ENCODE measurements at places on chromosomes 12 and 14.
A peak's percentile ranks its signal among the peaks of the same experiment; 100 is the strongest.

- DNase-seq, result no peak
Observed at GRCh38 chr12:113587720-113588119, 116.0 kb upstream of the LHX5 start.

DNA sequence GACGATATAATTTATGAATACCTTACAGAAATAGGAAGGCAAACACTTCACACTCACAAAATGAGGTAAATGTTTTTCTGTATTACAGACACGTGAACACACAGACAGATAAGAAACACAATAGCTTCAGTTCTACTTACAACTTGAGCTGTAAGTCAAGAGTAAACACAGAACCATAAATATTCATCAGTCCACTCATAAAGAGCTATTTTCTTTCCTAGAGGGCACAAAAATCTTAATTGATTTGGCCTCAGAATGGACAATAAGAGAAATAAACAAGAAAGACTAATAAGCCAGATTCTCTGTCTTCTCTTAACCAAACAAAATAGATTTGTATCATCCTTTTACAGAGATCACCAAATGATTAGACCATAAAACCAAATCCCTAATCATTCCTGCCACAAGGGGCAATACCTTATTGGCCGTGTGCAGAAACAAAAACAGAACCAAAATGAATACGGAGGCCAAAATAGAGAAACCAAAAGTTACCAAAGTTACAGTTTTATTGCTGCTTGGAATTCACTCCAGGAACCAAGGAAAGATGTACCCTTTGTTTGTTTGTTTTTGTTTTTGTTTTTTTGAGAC is 38.1 kb upstream of the GARIN2 start:
- no peak for DNase-seq

DNA sequence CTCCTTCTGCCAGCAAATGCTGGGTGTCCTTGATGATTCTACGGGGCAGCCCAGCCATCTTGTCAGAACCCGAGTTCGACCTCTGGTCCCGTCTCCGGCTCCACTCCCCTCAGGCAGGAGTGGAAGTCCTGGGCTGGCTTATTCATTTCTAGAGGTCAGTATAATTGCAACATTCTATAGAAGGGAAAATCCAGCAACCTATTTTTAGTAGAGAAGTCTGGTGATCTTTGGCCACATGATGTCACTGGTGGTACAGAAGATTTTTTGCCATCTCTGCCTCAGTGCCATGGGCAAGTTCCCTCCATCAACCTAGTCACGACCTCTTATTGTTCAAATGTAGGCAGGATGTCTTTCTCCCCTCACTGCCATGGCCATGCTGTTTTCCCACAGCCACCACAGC is 22.4 kb downstream of the OR10G2 start:
- DNase-seq, result no peak

- peak; percentile 42 for DNase-seq
Observed at GRCh38 chr12:95547522-95548055, 3.7 kb downstream of the USP44 start.

- DNase-seq, result no peak
Observed at GRCh38 chr12:15122344-15122743, 98.9 kb downstream of the RERG start.

DNA sequence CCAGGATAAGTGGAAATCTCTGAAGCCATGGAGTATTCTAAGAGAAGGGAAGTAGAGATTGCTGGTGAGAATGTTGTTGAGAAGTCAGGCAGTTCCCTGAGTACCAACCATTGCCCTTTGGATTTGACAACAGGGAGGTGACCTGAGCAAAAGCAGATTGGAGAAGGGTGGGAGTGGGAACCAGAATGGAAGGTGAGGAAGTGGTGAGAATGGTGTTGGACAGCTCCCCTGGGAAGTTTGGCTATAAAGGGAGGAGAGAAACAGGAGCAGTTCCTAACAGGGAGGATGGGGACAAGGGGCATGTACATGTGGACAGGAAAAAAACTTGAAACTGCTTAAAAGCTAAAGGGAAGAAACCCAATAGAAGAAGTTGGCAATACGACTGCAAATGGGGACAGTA is 198.1 kb downstream of the ETV6 start:
- DNase-seq, result no peak

DNA sequence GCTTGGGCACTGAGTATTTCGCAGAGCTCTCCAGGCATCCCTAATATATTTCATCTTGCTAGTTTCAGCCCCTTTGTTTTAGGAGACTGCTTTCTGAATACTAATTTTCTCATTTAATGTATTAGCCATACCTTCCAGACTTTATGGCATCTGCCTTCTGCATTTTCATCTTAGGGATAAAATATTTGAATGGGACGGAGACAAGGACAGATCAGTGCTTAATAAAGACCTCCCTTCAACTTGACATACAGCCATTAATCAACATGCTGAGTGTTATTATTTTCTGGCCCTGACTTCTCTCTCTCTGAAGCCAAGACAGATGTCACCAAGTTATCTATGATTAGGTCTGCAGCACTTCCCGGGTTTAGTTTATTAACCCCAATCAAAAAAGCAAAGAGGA is 42.4 kb downstream of the CACNA2D4 start:
- DNase-seq, result no peak

- no peak for DNase-seq
Observed at GRCh38 chr14:61106959-61107641, 126.1 kb downstream of the SLC38A6 start.

- no peak for DNase-seq
Observed at GRCh38 chr12:32181498-32182175, 75.0 kb downstream of the BICD1 start.

DNA sequence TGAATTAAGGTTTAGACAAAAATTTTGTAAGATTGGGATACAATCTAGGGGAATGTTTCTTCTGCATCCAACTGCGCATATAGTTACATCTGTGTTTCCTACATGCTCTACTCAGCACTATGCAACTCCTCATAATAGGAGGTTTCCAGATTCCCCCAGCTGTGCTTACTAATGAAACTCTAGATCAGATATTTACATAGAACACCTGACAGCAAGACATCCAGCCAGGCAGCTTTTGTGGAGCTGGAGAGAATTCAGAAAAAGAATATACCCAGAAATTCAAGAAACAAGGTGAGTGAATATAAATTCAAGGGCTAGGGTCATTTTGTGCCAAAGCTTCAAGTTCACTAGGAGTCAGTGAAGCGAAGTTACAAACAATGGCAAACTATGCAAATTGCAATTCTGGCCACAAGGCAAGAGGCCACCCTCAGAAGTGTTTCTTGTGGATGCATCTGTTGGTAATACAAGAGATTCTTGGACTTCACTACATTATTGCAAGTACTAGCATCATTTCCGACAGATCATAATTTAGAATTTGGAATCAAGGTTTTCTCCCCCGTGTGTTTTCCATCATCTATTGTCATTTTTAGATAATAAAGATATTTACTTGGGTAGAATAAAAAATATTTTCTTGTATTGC is 341.2 kb upstream of the NAV3 start:
- DNase-seq, result no peak

DNA sequence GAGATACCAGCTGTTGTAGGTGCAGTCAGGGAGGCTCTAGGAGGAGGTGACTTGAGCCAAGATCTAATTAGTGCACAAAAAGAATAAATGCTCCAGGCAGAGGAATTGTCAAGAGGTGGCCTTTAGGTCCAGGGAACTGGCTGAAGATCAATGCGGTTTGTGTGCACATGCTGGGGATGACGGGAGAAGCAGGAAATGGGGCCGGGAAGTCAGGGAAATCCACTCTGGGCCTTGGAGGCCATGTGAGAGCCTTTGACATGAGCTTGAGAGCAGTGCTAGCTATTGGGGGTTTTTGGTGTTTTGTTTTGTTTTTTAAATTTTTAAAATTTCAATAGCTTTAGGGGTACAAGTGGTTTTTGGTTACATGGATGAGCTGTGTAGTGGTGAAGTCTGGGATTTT is 67.4 kb downstream of the MVK start:
- no peak for DNase-seq

- DNase-seq, result peak; percentile 84
Observed at GRCh38 chr14:30223385-30223785, 295.7 kb upstream of the PRKD1 start.

GRCh38 chr12:38484821-38485449 is 168.4 kb downstream of the ALG10B start:
- no peak for DNase-seq

DNA sequence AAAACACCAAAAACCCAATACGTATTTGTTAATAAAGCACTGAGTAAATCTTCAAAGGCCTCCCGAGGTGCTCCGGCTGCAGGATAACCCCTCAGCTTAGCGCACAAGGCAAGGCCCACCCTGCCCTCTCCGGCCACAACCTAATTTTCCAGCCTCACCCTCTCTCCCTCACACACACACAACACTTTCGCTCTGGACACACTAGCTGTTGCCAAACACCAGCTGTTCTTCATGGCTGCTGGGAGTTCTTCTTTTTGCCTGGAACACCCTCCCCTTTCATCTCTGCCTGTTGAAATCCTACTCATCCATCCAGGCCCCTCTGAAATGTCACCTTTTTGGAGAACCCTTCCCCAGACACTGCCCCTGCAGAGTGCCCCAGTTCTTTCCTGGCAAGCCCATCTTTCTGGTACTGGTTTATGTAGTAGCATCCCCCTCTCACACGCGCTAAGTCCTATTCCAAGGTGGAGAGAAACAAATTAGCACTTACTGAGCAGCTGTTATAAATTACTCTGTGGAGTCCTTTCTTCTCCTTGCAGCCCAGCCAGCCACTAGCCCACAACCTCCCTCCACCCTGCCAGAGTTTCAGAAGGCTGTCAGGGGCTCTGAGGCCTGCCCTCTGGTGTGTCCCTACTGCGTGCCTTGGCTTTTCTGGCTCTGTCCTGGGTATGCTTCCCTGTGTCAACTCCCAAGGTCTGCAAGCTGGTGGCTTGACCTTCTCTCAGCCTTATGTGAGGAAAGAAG is 805 bp upstream of the CRACR2A start:
- no peak for DNase-seq

DNA sequence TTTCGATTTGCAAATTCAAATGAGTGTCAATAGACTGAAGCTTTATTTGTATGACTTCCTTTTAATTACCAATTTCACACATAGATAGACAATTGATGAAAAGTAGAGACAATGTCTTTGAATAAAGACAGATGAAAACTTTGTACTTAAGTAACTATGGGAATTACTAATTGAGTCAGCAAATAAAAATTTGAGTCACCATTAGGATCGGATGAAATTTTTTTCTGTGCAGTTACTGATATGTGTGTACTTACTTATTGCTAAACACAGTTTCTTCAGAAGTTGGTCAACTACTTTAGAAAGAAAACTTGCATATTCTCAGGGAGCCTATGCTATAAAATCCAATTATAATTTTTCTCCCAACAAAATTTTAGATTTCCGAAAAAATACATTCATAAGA is 224.9 kb upstream of the SLC16A7 start:
- DNase-seq, result no peak

GRCh38 chr14:54719406-54719805 is 152.5 kb downstream of the SAMD4A start:
- no peak for DNase-seq

DNA sequence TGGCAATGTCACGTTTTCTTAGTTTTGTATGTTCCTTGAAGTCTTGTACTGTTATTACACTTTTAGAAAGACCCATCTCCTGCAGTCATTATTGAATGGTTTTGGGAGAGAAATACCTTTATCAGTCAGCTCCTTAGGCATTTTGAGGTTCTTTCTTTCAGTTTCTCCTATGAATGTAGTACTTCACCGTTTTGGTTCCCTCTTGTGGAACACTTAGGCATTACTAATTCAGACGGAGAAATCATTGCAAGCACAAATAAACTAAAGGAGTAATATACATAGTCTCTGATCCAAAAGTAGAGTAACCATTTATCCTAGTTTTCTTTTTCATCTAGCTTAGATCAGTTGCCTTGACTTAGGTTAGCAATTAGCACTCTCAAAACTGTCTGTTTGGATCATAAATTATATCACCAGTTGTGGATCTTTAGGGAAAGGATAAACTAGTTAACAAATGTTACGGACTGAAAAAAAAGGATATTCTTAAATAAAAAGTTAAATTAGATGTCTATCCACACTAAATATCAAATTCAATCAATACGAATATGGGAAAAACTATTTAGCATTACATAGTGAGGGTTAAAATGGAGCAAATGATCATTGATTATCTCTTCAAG is 1538.3 kb upstream of the SEL1L start:
- DNase-seq, result peak; percentile 9

DNA sequence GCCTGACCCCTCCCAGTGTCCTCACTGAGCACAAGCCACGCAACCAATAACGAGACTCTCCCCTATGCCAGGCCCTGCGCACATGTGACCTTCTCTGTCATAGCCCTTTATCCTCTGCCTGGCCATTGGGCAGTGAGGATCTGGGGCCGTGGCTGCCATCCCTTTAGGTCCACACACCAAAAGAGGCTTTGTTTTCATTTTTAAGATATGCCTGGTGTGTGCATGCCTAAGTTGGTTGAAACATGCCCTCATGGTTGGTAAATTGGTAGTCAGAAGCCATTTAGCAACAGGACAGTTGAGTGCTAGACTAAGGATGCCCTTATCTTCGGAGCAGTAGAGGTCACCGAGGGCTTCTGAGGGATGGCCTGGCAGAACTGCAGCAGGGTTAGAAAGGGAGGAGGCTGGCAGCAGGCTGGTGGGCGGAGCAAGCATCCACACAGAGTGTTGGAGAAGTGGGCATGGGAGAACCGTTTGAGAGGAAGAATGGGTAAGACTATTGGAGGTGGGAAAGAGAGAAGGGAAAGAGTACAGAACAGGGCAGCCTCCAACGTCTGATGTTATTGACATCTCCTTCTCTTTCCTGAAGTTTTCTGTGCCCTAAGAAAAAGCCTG is 75.1 kb downstream of the SLC24A4 start:
- no peak for DNase-seq

DNA sequence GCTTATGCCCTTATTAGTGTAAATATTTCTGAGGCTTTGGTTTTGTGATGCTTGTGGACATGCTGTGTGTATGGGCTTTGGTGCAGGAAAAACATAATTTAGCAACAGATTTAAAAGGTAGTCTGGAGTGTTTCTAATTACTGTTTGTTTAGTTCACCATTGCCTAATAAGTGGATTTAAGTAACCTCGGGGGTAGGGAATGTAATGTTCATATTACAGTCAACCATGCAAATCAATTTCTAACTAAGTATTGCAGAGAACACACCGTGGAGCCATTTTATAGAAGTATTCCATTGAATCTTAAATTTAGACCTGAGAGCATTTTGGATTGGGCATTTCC is 53.5 kb downstream of the ANO6 start:
- no peak for DNase-seq

DNA sequence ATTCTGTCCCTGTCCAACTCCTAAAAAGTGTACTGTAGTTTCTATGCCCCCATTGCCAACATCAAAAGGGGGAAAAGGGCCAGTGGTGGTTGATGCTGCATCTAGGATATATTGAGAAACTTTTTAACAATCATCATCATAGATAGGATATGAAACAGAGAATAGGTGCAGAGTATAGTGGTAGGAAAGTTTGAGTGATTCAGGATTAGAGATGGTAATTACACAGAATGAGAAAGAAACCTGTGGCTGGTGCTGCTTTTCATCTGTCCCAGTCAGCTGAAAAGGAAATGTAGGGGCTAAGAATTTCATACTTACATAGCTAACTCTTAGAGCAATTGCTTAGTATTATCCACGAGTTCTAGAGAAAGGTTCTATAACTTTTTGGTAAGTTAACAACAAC is 67.6 kb downstream of the GTF2A1 start:
- DNase-seq, result no peak
